ENCODE measurements at places on chromosomes 1 and 21.

DNA sequence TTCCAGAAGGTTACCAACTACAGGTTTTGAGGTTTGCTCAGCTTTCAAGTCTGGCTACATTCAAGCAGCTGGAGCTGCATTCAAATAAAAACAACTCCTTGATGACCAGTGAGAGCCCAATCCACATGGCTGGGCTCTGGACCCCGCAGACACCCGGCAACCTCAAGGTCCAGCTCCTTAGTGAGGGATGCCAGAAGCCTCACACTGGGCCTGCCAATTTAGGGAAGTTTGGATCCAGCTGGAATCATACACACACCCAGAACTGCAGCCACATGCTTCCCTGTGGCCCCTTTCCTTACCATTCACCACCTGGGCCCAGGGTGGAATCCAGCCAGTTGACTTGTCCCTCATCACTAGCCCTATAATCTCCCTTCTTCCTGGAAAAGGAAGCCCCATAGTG lies 123.7 kb downstream of the UBE2U start:
- no peak for DNase-seq

DNA sequence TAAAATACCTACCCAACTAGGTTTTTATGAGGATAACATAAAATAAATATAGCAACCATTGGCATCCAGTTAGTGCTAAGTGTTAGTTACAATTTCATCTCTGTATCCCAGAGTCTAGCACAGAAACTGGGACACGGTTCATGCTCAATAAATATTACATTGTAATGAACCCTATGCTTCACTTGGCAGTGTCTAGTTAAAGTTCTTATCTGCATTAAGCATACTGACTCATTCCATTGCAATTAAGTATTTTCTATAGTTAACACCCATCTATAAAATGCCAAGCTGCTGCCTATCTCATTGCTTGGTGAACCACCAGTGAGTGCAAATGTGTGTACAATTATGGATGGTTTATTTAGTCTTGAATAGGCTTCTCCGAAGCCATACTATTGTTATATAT lies 15.2 kb downstream of the CHML start:
- DNase-seq = no peak

DNA sequence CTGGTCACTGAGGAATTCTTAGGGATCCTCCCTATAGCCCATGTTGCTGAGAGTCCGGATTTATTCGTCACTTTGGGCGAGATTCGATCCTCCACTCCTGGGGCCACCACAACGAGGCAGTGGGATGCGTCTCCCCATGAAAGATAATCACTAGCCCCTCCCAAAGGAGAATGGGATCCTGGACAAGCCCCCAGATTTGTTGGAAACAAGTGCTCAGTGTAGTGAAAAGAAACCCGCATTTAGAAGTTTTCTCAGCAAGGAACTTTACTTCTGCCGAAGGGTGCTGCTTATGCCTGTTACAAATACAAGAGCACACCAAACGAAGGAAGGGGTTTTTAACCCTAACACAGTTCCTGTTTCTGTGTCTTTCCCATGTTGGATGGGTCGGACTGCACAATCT lies 83.3 kb downstream of the ZFYVE9 start:
- DNase-seq = no peak

DNA sequence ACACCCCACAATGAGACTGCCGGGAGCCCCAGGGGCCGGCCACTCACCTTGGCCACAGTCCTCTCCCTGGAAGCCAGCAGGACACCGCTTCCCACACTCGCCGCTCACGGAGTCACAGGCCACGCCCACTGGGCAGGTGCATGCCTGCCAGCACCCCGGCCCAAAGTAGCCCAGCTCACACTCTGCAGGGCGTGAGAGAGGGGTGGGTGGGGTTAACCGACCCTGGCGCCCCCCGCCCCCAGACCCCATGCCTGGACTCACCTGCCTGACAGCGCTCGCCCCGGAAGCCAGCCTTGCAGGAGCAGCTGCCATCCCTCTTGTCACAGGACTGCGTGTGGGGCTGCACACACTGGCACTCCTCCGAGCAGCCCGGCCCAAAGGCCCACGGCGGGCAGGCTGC lies 50.7 kb downstream of the ARHGEF16 start:
- no peak for DNase-seq

DNA sequence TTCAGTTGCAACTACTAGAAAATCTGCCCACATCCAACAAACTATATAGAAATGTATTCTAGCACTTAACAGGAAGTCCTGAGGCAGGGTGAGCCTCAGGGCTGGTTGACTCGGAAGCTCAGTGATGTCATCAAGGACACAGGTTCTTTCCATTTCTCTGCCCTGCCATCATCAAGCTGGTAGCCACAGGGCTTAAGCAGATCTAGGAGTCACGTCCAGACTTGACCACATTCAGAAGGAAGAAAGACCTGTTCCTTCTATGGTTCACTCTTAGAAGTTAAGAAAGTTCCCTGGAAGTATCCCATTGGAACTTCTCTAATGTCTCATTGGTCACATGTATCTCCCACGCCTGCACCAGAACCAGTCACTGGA lies 438.1 kb downstream of the PRDM2 start:
- DNase-seq = no peak

DNA sequence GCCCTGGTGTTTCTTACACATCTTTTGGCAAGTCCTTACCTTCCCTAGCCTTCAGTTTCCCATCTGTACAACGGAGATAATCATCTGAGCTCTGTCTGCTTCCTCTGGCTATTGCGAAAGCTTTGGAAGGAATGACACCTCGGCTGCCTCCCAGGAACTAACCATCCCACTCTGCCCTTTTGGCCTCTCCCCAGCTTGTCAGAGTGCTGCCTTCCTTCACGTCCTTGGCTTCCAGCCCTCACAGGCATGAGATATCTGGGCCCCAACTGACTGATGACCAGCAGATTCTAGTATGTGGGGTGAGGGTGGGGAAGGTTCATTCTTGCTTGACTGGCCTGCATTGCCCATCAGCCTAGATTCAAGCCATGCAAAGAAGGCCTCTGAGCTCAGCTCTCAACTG lies 253.1 kb upstream of the FGGY start:
- no peak for DNase-seq

DNA sequence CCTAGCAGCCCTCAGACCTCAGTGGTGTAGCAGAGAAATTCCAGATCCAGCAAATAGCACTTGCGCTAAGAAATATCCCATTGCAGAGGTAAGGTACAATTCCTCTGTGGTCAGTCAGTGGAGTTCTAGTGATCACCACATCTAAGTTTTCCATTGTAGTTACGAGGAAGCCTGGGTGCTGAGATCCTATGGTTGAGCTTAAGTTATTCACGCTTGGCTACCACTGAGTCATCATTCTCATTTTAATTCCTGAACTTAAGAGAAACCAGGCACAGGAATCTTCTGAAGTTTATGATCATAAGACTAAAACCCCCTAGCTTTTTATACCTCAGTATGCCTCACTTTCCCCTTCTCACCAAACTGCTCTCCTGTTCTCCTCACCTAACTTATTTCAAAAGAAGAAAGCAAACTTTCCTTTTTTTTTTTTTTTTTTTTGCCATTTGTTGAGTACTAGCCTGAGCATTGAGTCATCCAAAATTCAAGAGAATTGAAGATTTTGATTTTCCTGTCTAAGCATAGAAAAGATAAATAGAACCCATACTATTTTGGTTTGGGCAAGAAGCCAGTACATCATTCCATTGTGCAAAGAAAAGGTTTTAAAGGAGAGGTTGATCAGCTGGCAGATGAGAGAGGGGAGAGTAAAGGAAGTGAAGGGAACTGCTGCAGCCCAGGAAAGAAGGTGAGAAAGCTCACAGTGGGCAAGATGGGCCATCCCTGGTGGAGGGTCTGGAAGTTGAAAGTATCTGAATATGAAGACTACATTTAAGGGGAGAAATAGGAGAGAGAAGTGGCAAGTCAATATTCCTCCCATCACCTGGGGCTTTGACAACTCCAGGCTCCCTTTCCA lies 39.9 kb downstream of the SERBP1 start:
- no peak for DNase-seq

DNA sequence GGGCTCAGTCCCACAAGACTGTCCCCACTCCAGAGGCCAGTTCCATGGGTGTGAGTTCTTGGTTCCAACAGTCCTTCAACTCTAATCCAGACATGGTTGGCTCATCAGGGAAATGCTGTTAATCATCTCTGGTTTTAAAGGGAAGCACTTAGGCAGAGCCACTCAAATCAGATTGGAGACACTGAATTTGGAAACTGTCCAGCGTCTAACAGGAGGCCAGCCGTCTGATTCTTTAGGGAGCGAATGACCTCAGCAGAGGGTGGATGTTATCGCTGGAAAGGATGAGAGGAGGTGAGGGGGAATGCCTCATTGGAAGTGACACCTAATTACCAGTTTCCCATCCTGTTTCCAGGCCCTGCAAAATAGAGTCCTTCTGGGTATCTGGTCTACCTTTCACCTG lies 22.8 kb upstream of the LRRC38 start:
- no peak for DNase-seq

- no peak for DNase-seq
Observed at GRCh38 chr1:94084085-94084484, 36.9 kb downstream of the ABCA4 start.

DNA sequence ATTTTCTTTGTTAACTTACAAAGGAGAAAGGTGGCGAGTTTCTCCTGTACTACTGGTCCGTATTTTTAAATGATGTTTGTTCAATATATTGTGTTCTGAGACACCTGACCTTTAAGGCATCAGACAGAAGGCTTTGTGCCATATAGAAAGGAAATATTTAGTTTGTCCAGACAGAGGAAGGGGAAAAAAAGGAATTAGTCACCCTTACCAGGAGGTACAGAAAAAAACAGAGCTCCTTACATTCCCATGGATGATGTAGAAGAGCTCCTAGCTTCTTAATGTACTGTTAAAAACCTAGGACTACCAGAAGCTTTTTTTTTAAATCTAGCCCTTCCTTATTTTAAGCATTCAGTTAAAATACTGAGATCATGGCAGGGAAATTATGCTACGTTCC lies 12.4 kb upstream of the PODN start:
- DNase-seq = no peak

DNA sequence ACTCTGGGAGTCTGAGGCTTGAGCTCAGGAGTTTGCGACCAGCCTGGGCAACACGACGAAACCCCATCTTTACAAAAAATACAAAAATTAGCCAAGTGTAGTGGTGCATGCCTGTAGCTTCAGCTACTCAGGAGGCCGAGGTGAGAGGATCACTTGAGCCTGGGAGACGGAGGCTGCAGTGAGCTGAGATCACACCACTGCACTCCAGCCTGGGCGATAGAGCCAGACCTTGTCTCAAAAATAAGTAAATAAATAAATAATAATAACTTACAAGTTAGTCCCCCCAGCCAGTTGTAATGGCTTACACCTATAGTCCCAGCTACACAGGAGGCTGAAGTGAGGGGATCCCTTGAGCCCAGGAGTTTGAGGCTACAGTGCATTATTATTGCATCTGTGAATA lies 21.7 kb upstream of the BTG2 start:
- no peak for DNase-seq

DNA sequence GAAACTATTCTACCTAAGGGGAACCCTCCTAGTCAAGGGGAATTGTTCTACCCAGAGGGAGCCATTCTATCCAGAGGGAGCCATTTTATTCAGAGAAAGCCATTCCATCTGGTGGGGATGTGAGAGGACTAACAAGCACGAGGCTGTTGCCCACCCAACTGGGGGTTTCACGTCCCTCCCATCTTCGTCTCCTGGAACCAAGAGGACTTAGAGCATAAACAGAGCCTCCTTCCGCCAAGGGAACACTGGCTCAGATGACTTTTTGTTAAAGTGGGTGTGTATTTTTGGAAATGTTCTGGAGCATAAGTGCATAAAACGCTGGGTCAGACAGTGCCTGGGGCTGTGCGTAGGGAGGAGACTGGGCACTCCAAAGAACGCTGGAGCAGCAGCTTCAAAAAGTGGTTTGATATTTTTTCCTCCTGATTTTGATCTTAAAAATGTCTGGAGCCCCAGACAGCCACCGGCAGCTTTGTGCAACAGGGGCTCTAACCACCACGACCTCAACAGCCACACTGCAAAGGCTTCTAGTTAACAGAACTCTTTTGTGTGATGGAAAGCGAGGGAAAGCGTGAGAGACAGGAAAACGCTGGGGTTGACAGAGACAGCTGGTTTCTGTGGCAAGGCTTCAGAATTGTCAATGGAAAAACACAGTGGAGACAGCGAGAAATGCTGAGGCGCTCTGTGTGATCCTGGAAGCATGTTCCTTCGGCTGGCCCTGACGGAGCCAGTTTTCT lies 363.6 kb upstream of the CAMK1G start:
- no peak for DNase-seq

DNA sequence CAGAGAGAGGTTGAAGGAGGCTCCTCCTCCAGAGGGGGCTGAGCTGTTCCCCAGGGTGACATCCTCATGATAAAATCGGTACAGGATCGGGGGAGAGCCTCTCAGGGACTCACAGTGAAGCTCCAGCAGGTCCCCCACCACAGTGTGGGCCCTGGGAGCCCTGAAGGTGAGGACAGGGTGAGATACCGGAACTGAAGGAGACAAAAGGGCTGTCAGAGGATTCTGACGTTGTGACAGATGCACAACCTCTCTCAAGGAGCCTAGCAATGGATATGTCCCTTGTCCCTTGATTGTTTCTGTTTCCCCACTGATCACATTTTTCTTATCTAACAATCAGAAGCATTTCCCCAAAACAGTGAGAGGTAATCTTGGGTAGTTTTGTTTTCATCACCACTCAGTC lies 5.2 kb downstream of the FCRL3 start:
- DNase-seq = no peak

DNA sequence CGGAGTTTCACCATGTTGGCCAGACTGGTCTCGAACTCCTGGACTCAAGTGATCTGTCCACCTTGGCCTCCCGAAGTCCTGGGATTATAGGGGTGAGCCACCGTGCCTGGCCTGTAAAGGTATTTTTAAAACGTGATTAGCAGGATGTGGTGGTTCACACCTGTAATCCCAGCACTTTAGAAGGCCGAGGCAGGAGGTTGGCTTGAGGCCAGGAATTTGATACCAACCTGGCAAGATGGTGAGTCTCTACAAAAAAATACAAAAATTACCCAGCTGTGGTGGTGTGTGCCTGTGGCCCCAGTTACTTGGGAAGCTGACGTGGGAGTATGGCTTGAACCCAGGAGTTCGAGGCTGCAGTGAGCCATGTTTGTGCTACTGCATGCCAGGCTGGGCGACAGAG lies 43.3 kb upstream of the SOD1 start:
- DNase-seq = no peak

- DNase-seq = no peak
Observed at GRCh38 chr1:160353223-160353622, 10.0 kb downstream of the NCSTN start.

DNA sequence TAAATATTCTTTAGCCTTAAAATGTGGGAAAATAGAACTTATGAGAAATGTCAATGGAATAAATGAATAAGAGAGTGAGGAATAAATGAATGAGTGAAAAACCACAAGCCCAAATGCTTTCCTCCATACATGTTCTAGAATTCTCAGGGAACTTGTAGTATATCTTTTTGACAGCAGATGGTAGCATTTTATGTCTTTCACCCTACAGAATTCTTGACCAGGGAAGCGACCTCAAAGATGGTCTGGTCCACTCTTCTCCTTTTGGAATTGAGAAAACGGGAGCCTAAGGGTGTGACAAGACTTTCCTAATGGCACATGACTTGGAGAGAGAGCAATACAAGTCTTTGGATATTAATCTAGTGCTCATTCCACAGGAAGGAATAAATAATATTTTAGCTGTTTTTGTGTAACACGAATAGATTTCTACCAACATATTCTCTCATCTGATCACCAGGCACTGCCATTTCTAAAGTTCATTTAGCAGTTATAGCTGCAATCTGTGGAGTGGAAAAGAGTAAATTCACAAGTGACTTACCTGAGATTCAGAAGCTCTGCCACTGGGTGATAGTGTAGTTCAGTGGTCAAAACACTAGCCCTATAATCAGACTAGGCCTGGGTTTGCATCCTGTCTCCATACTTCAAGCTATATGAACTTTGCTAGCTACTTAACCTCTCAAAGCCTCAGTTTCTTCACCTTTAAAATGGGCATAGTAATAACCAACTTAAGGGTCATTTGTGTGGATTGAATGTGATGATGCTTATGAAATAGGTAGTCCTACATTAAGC lies 15.0 kb upstream of the F5 start:
- DNase-seq = peak; percentile 55
